ENCODE measurements at places on chromosomes 13 and 19. TPM values are rescaled to one million over a fixed set of nuclear protein-coding genes. Genes with fewer than 3 reads are reported as not detected.
A peak's percentile ranks its signal among the peaks of the same experiment; 100 is the strongest.

DNA sequence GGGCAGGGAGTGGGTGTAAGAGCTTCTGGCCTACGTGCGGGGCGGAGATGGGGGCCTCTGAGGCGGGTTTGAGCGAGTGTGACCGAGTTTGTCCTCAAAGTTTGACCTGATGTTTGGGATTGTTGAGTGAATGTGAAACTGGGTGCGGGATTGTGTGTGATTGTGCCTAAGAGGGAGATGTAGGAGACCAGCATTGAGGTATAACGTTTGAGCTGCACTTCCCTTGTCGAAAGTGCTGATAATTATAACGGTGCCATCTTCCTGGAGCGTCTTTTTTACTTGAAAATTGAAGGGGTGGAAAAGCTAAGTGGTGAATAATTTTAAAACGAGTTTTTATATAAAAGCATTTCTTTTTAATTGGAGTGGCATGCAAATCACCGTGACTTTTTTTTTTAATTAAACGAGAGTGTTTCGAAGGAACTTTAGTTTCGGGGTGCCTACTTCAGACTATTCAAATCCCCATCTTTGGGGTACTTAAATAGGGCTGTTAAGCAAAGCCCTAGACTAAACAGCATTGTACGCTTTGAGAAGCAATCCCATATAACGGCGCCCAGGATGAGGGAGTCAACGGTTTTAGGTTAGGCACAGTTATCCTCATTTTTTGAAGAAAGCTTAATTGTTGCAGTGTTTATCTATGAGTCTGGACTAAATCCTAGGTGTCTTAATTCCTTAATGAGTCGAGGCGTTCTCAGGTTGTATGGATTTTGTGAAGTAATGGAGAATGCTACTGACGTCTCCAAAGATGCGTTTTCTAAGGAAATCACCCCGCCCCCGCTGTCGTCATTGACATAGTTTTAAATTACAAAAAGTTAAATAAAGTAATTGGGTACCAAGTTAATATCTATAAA is 594 bp downstream of the ZNF146 start:
- peak overlapping the region; percentile 96 for H3K27ac ChIP-seq
- peak overlapping the region; percentile 98 for H3K4me3 ChIP-seq
- no peak for DNase-seq
- peaks cover 10% of the 10 kb centered on the region for H3K36me3 ChIP-seq

- peak; percentile 39 for DNase-seq
- peaks cover 42% of the 10 kb centered on the region for H3K4me1 ChIP-seq
- no peaks in the 10 kb centered on the region for H3K27me3 ChIP-seq
- H3K27ac ChIP-seq, result no peak overlapping the region
- H3K4me3 ChIP-seq, result no peak overlapping the region
- H3K36me3 ChIP-seq, result peaks cover 43% of the 10 kb centered on the region
These were observed 33.8 kb upstream of the GARRE1 start for GRCh38 chr19:34220472-34221063.

DNA sequence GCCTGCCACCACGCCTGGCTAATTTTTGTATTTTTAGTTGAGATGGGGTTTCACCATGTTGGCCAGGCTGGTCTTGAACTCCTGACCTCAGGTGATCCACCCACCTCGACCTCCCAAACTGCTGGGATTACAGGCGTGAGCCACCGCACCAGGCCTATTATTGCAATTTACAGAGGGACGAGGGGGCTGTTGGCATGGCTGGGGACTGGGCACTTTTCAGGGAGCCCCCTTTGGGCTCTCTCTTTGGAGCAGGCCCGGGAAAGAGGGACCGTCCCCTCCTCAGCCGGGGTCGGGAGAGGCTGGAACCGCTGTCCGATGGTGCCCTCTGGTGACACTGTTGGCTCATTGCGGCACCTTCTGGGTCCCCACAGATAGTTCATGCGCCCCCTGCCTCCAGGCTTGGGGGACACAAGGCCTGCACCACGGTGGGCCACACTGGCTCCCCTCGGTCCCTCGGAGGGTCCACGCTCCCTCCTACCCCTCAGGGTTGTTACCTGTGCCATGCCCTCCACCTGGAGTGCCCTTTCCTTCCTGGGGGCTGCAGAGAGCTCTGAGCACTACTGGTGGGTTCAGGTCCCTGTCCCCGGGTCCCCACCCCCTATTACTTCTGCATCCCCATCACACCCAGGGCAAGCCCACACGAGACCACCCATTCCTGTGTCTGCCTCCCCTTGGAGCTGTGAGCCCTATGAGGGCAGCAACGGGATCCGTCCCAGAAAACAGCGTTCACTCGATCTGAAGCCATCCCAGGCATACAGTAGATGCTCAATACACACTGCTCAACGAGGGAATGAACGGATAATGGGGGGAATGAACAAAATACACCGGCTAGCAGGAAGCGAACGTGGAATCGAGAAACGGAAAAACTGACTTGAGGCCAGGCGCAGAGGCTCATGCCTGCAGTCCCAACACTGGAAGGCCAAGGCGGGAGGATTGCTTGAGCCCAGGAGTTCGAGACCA is 12.5 kb downstream of the FEM1A start:
- H3K27me3 ChIP-seq, result no peaks in the 10 kb centered on the region
- no peak overlapping the region for H3K27ac ChIP-seq
- no peak overlapping the region for H3K4me3 ChIP-seq
- DNase-seq, result peak; percentile 51
- no peaks in the 10 kb centered on the region for H3K4me1 ChIP-seq

DNA sequence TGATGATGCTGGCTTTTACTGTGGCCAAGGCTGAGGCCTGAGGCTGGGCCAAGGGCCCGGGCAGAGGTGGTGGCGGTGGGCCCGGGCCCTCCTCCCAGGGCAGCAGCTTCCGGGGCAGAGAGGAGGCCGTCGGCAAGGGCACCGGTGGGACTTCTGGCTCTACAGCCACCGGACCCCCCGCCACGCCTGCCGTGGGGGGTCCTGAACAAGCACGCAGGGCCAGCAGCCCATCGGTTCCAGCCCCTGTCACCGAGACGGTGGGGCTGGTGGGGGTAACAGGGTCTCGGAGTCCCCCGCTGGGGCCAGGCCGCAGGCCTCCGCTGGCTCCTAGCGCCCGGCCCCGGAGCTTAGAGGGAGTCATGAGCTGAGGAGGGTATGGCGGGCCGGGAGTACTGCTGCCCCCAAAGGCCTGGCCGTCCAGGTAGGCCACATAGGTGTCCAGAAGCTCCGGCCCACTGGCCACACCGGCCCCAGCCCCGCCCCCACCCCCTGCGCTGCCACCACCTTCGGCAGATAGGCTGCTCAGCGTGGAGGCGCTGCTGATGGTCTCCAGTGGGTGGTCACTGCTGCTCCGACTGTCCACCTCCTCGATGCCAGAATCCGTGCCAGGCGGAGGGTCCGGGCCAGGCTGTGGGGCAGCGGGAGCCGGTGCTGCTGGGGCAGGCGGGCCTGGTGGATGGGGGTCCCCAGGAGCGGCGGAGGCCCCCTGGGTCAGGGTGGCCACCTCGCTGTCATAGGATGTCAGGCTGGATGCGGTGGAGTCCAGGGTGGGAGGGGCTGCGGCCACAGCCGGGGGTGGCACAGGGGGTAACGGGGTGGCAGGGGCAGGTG is 17.3 kb downstream of the C19orf81 start:
- no peaks in the 10 kb centered on the region for H3K36me3 ChIP-seq
- no peak overlapping the region for H3K4me3 ChIP-seq
- no peaks in the 10 kb centered on the region for H3K4me1 ChIP-seq
- DNase-seq, result no peak

- no peak overlapping the region for H3K27ac ChIP-seq
- no peaks in the 10 kb centered on the region for H3K27me3 ChIP-seq
- no peak for DNase-seq
- H3K4me1 ChIP-seq, result no peaks in the 10 kb centered on the region
- H3K36me3 ChIP-seq, result no peaks in the 10 kb centered on the region
These were observed 181.7 kb downstream of the UQCRFS1 start for GRCh38 chr19:29031216-29031615.

- no peak overlapping the region for H3K27ac ChIP-seq
- no peaks in the 10 kb centered on the region for H3K36me3 ChIP-seq
- no peaks in the 10 kb centered on the region for H3K27me3 ChIP-seq
- H3K4me3 ChIP-seq, result no peak overlapping the region
These were observed 266.2 kb downstream of the MAB21L1 start for GRCh38 chr13:35210261-35210660.

DNA sequence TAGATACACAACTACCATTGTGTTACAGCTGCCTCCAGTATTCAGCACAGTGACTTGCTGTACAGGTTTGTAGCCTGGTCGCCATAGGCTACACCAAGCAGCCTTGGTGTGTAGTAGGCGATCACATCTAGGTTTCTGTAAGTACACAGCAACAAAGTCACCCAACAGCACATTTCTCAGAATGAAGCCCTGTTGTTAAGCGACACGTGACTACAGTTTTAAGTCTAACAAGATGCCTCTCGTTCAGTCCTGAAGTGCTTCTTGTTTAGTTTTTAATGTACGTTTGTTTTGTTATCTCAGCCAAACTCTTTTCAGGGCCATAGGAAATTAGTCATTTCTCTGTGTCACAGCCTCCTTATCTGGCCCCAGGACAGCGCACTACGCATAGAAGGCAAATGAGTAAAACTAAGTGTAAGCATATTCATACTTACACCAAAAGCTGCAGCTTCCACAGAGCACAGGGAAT is 50.0 kb upstream of the GPR183 start:
- no peaks in the 10 kb centered on the region for H3K36me3 ChIP-seq
- peaks cover 98% of the 10 kb centered on the region for H3K4me1 ChIP-seq
- DNase-seq, result peak; percentile 71

GRCh38 chr19:18349524-18350128 is 9.2 kb downstream of the PGPEP1 start:
- H3K4me1 ChIP-seq, result no peaks in the 10 kb centered on the region
- DNase-seq, result no peak

GRCh38 chr13:30158774-30159445 is 148.4 kb downstream of the KATNAL1 start:
- DNase-seq, result peak; percentile 60
- no peaks in the 10 kb centered on the region for H3K36me3 ChIP-seq
- H3K4me3 ChIP-seq, result no peak overlapping the region
- H3K4me1 ChIP-seq, result peaks cover 39% of the 10 kb centered on the region
- H3K27ac ChIP-seq, result no peak overlapping the region

DNA sequence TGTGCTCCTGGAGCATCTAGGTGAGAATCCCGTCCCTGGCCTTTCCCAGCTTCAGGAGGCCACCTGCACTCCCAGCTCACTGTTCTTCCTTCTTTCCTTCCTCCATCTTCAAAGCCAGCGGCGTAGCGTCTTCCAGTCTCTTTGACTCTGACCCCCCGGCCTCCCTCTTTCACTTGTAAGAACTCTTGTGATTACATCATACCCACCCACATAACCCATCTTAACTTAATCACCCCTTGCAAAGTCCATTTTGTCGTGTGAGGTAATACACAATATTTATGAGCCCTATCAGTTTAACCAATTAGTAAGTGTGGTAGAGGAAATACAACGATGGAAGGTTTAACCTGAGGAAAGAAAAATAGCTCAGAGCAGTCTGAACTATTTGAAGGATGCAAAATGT is 4.6 kb upstream of the CDC16 start:
- H3K4me1 ChIP-seq, result peaks cover 25% of the 10 kb centered on the region
- H3K27ac ChIP-seq, result no peak overlapping the region
- no peak overlapping the region for H3K4me3 ChIP-seq
- H3K36me3 ChIP-seq, result no peaks in the 10 kb centered on the region
- H3K27me3 ChIP-seq, result no peaks in the 10 kb centered on the region

DNA sequence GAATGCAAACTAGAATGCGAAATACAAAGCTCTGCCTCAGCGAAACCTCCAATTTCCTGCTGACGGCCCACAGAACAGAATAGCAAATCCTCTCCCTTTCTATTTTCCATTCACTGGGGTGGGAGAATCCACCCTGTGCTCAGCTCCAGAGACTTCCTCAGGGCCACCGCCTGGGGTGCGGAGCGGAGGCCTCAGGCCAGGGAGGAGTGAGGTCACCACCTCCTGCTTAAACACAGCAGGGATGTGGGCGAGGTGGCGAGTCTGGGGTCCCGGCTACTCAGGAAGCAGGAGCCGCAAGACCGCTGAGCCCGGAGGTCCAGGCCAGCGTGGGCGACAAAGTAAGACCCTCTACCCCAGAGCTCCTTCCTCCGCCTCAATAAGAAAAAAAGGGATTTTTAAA is 666 bp upstream of the ZNF320 start:
- peak overlapping the region; percentile 10 for H3K27ac ChIP-seq
- H3K4me1 ChIP-seq, result peaks cover 14% of the 10 kb centered on the region
- no peaks in the 10 kb centered on the region for H3K36me3 ChIP-seq
- DNase-seq, result no peak

GRCh38 chr13:32086366-32086765 is 54.8 kb downstream of the FRY start:
- no peak overlapping the region for H3K27ac ChIP-seq
- H3K27me3 ChIP-seq, result no peaks in the 10 kb centered on the region
- no peaks in the 10 kb centered on the region for H3K4me1 ChIP-seq

The PPM1N gene
- 7.9 TPM for total RNA-seq

The ANGPTL8 gene
- not detected for total RNA-seq

The LYPD3 gene
- 3.3 TPM for total RNA-seq

The ACTMAP gene
- total RNA-seq, result 5.5 TPM

The CEACAM3 gene
- total RNA-seq, result not detected

The ZNF283 gene
- total RNA-seq, result 20.7 TPM

The RFPL4AL1 gene
- not detected for total RNA-seq

The ELANE gene
- not detected for total RNA-seq

The UNC13A gene
- total RNA-seq, result 0.09 TPM

The ZNF154 gene
- total RNA-seq, result 6.7 TPM
